AG04449 (cell line): ENCODE measurements at places on chromosomes 1 and 21.
A peak's percentile ranks its signal among the peaks of the same experiment; 100 is the strongest.

DNA sequence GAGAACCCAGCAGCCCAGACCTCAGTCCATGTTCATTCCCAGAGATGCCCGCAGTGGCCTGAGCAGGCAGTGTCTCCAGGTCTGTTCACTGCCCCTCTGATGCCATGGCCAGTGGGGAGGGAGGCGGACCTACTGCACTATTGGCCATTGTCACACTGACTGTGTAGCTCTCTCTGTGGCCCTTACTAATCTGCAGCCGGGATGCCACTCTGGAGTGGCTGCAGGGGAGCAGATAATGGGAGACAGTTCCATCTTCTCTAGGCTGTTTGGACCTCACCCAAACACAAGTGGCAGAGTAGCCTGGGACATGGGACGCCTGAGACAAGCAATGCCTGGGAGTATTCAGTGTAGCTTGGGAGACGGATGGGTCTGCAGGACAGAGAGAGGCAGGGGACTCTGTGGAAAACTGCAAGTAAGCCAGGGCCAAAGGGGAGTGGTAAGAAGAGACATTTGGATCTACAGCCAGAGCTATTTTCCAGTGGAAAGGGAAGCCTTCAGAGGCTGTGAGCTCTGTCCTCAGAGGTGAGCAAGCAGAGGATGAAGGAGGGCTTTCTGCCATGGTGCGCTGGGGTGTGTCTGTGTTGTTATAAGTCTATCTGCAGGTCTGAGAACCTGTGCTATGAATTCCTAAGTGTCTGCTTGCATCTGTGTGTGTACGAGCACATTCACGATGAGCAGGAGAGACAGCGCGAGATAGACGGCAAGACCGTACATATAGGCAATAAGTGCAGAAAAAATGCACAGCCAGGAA is 26.7 kb downstream of the DMBX1 start:
- DNase-seq = no peak

GRCh38 chr1:55720261-55720660 is 505.1 kb upstream of the USP24 start:
- DNase-seq = no peak

GRCh38 chr21:15365751-15366392 is 301.1 kb upstream of the NRIP1 start:
- DNase-seq = no peak

DNA sequence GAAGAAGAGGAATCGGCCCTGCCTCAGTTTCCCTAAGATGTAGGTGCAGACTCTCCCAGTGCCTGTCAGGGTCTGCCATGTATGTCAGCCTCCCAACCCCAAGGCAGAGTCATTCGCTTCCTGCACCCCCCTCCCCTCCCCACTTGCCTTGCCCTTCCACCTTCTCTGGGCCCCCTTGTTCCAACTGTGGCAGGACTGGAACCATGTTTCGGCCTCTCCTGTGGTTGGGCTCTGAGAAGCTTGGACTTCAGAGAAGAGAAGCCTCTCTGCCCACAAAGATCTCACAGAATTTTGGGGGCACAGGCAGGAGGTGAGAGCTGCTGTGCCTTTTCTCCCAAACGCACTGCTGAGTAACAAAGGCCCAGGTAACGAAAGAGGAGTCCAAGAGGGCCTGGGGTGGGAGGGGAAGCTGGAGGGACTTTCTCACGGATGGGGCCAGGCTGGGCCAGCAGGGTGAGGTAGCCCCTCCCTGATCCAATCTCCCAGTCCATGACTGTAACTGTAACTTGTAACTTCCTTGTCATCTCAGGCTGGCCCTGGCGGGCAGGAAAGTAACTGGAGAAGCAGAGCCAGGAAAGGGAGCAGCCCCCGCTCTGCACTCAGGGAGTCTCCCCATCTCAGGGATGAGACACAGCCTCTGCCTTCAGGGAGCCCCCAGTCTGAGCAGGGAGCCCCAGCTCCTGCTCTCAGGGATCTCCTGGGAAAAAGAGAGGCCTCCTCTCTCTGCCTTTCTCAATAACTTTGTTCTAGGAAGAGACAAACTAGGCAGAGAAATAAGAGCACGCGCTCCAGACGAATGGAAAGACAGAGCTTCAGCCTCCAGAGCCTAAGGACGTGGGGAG is 11.3 kb downstream of the CRABP2 start:
- DNase-seq = no peak

DNA sequence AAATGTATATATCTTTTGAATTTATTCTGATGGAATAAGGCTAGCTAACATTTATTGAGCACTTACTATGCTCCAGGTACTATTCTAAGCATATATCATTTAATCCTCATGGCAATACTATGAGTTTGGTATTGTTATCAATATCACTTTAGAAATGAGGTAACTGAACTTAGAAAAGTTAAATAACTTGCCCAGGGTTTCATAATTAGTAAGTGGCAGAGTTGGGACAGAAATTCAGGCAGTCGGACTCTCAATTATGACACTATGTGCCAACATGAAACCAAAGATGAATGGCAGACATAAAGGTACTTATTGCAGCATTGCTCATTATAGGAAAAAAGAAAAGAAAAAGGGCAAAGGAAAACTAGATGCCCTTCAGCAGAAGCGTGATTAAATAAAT is 48.2 kb downstream of the RAB3GAP2 start:
- DNase-seq = no peak

DNA sequence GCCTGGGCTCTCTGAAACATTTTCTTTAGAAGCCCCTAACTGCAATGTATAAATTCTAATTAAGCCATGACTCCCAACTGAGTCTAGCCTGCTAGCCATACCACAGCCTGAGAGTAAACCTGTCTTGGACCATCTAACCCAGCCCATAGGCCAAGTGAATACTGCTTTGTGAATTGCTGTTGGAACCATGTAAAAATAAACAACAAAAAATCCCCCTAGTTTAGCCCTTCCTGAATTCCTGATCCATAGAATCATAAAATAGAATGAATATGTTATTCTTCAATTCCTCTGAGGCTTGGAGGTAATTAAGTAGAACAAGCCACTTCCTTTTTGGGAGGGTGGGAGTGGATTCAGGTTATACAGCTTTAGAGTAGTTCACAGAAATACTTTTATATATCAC is 1496.4 kb downstream of the MRPL39 start:
- peak; percentile 16 for DNase-seq
